CD14-positive monocyte (primary cell): ENCODE measurements at places on chromosomes 3 and 15.

- no peak for DNase-seq
Measured at GRCh38 chr3:127132876-127133275, 60.1 kb upstream of the PRR23E start.

GRCh38 chr3:169218314-169218983, 445.1 kb downstream of the MECOM start:
- no peak for DNase-seq

GRCh38 chr3:118536764-118537163, 497.9 kb downstream of the IGSF11 start:
- DNase-seq = no peak

DNA sequence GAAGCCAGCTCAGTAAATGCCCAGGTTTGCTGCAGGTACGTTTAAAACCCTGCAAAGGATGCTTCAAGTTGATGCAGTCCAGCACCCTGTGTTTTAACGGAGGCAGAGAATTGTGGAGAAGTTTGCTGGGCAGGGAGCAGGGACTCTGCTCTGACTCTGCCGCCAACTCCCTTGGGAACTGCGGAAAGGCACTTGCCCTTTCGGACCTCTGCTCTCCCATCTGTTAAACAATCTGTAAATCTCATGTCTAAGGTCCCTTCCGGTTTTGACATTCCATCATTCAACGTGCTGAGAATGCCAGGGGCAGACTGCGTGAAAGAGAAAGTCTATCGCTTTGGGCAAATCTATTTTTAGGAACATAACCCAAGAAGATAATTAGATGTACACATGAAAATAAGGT, 184.5 kb downstream of the OPA1 start:
- no peak for DNase-seq

- no peak for DNase-seq
Measured at GRCh38 chr3:153952091-153952490, 169.1 kb upstream of the ARHGEF26 start.

GRCh38 chr15:51750792-51751696, at the start of gene TMOD2:
Gene TMOD2, plus strand, starts transcription at chr15:51751597. Its CDS starts 14,845 bp downstream, at chr15:51766442.
- DNase-seq = peak; percentile 22

GRCh38 chr3:155884292-155884691, 13.8 kb downstream of the GMPS start:
- no peak for DNase-seq

GRCh38 chr3:59566481-59566975, 516.7 kb upstream of the CFAP20DC start:
- no peak for DNase-seq

GRCh38 chr3:79032686-79033318, 735.0 kb downstream of the ROBO1 start:
- no peak for DNase-seq

- DNase-seq = no peak
Measured at GRCh38 chr3:78589778-78590177, 1178.0 kb downstream of the ROBO1 start.

GRCh38 chr3:144875211-144875610, 903.6 kb downstream of the DIPK2A start:
- DNase-seq = no peak

DNA sequence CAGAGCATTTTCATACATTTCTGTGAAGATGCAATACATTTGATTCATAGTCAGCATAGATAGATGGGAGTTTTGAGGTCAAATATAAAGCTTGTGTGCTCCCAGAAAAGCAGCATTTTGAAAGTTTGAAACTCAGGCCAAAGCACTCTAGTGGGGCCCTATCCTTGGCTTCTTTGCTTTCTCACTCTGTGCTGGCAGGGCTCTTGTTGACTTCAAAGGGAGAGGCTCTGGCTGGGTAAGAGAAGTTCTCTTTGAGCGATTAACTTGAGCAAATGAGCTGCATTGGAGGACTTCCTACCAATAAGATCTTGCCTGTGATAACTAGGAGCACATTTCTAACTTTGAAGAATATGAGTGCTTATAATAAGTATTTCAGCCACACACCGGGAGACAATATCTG, 214.0 kb upstream of the RARB start:
- DNase-seq = no peak

- no peak for DNase-seq
Measured at GRCh38 chr3:150091626-150092025, 120.9 kb upstream of the PFN2 start.

- DNase-seq = no peak
Measured at GRCh38 chr15:57458356-57458781, 82.1 kb downstream of the CGNL1 start.

DNA sequence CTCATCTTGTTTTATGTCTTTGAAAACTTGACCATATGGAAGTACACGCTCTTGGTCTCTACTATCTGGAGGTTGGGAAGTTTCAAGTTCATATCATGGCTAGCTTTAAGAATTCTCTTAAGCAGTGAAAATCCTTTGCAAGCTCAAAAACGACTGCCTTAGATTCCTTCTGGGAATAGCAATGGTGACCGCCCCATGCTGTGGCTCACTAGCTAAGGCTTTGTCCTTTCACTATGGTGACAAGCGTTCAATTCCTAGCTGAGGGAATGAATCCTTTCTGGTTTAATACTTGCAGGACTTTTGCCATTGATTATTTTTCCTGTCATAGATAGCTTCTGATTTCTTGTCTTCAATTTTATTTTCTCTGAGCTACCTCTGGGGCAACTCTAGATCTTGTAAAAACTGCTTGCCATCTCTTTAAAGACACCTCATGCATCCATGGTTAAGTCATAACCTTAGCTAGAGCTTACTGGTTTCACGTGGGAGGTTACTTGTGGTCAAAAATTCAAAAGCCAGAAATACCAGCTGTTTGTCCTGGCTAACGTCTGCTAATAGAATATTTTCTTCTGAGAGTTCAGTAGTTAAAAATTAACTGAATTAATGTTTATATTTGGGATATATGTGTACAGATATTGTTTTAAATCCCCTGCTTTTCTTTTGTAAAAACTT, 673.4 kb upstream of the CBLB start:
- no peak for DNase-seq

- DNase-seq = no peak
Measured at GRCh38 chr15:74593122-74593521, 22.5 kb upstream of the CLK3 start.

DNA sequence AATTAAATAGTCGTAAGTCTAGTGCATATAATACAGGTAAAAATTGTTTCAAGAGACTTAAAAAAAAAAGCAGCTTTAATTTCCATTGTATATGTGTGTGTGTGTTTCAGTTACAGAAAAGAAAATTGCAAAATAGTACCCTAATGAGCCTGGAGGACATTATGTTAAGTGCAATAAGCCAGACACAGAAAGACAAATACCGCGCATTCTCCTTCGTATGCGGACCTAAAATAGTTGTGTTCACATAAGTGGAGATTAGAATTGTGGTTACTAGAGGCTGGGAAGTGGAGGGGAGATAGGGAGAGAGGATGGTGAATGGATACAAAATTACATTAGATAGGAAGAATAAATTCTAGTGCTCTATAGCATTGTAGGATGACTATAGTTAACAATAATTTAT, 3.6 kb downstream of the MESD start:
- DNase-seq = no peak

DNA sequence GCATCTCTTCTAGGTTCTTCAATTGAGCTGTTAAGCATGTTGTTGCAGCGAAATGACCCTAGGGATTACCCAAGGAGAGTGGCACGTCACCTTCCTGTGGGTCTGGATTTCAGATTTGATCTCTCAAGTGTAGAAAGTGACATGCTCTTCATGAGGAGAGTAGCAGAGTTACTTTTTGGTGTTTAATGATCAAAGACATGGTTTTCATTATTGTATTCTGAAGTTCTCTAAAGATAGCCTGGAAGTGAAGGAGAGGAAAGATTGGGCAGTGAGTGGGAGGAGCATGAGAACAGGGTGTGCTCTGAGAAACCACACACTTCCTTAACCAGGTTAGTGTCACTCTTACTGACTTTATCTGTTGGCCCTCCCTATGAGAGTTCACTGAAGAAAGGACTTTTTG, 153.6 kb downstream of the AKAP13 start:
- DNase-seq = peak; percentile 71

GRCh38 chr3:185069037-185070030, 83.5 kb downstream of the C3orf70 start:
- DNase-seq = no peak

DNA sequence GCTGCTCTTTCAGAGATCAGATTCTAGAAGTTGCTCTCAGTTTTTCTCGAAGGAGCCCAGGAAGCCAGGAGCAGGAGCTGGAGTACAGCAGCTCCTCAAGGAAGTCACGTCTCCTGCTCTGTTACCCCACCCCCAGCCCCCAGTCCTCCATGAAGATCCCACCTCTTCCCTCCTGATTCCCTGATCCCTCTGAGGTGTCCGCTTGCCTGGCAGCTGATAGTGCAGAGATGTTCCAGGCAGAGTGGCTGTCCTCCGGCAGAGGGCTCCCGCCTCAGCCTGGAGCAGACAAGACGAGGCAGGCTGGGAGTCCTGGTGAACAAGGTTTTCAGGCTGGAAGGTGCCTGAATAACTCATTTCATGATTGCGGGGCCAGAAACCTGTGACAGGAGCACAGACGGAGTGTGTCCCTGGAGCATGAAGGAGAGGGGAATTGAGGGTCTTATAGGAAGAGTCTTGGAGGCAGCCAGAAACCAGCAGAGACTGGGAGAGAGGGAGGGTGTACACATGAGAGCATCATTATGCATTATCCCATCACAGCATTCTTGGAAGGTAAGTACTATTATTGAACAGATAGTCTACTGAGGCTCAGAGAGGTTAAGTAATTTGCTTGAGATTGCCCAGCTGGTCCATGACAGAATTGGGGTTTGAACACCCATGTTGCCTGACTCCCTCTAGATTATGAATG, 1.2 kb downstream of the HRH1 start:
- DNase-seq = no peak

DNA sequence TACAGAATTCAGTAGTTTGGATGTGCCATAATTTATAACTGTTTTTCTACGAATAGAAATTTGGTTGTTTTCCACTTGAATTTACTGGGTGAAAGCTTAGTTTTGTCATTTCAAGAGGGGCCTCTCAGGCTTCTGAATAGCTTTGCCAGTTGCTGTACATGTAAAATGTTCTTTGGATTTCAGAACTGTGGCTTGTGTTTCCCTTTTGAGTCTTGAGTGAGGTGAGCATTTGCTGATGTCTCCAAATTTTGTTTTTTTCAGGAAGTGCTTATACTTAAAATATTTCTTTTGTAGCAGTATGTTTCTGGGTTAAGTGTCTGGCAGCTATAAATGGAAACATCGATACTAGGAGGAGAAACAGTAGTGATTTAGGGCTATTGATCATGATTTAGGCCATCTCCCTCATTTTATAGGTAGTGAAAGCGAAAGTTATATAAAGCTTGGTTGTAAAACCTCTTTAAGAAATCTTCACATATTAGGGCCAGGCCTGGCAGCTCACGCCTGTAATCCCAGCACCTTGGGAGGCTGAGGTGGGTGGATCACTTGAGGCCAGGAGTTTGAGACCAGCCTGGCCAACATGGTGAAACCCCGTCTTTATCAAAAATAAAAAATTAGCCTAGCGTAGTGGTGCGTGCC, 9.2 kb upstream of the TRAK1 start:
- DNase-seq = no peak

DNA sequence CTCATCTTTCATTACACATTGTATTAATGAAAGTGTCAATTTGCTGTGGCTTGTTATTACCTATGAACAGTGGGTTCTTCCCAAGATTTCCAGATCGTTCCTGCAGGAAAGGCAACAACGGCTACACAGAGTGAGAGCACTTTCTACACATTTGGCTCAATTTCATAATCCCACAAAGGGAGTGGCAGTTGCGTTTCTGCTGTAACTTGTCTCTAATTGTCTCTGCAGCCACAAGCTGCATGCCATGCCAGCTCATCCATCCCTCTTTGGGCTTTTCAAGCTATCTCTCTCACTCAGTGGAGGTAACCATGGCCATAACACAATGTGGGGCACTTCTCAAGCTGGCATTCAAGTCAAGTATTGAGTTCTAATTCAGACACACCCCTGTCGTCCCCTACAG, 27.7 kb upstream of the CPNE4 start:
- no peak for DNase-seq

- DNase-seq = no peak
Measured at GRCh38 chr3:111238885-111239284, 167.3 kb downstream of the NECTIN3 start.

DNA sequence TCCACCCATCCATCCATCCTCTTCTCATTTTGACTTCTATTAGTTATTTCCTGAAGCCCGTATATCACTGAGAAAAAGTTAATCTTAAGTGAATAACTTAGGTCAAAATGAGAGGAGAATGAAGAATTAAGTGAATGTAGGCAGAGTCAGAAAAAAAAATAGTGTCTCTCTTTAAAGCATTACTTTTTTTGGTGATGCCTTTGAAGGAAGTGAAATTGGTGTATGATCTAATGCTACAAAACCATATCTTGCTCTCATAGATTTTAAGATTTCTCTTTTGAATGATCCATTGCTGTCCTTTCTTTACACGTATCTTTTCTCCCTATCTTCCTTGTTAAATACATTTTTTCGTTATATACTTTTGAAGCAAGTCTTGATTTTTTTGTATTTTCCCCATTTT, 23.4 kb downstream of the FNDC3B start:
- no peak for DNase-seq

DNA sequence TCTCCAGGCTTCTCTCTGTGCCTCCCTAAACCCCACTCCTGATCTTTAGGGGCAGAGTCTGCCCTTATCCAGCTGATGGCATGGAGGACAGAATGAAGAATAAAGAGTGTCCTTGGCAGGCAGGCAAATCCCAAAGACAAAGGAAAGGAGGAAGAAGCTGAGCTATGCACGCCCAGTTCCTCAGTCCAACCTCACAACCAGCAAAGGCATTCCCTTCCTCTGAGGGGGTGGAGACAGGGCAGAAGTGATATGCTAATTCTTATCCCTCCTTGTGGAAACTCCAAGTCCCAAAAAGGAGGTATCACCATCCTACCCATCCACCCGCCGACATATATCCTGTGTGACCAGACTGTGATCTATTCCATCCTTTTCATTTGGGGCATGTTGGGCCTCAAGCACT, 10.5 kb upstream of the CCDC54 start:
- no peak for DNase-seq
